Activated CD4-positive, alpha-beta memory T cell treated with anti-CD3 and anti-CD28 coated beads for 36 hours (primary cell): ENCODE measurements at places on chromosomes 12 and 14. TPM values are rescaled to one million over a fixed set of nuclear protein-coding genes. Genes with fewer than 3 reads are reported as not detected.

Gene ALX1
- total RNA-seq = not detected

Gene CLEC4C
- total RNA-seq = not detected

Gene SYCP3
- 0.07 TPM for total RNA-seq

Gene TMEM106C
- total RNA-seq = 179 TPM

Gene TMEM132C
- total RNA-seq = not detected

Gene CLIP1
- total RNA-seq = 69.2 TPM

Gene PLA2G1B
- total RNA-seq = not detected

Gene CISTR
- total RNA-seq = not detected

Gene KRT3
- not detected for total RNA-seq

Gene PIWIL1
- total RNA-seq = not detected

Gene WDHD1
- 63.2 TPM for total RNA-seq
